Glutamatergic neuron (in vitro differentiated cells): ENCODE measurements at places on chromosomes 16 and 17.

DNA sequence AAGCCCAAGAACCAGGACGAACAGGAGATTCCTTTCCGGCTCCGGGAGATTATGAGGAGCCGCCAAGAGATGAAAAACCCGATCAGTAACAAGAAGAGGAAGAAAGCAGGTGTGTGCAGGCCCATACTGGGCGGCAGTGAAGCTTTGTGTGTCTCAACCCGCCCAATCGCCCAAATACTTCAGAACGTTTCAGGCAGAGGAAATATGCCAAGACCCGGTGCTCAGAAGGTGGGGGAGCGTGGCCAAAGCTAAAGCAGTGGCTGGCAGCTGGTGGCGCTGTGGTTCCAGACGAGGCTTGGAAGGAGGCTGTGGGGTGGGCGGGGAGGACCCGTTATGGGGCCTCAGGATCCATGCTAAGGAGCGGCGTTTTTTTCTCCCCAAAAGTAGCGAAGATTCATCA lies 1.2 kb downstream of the CCDC137 start:
- peak; percentile 39 for DNase-seq

- DNase-seq = no peak
Observed at GRCh38 chr17:19274893-19275292, 37.7 kb downstream of the EPN2 start.

- no peak for DNase-seq
Observed at GRCh38 chr17:57550016-57550415, 195.1 kb downstream of the CCDC182 start.

- no peak for DNase-seq
Observed at GRCh38 chr17:64356304-64356686, 34.4 kb downstream of the PECAM1 start.

DNA sequence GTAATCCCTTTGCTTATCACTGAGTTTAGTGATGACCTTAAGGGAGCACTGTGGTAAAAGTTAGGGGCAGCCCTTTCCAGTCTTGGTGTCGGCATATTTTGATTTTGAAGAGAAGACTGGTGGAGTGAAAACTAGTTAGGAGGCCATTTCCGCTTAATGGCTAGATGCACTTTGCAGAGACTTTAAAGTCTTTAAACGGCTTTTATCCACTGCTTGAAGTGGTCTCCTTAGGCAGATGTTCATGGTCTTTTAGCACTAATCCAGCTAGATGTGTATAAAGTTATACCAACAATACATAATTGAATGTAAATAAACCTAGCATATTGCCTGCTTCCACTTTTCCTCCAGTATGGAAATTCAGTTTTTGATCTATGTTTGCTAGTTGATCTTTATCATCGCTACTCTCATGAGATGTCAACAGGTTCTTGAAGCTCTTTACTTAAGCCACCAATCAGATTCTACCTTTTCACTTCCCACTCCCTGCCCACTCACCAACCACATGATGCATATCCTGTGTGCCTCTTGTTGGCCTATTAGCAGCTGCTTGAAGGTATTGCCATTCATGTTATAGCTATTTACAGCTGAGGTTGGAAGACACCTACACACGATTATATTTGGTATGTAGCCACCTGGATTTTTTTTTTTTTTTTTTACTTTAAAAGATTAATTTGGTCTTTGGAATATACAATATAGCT lies 132.0 kb downstream of the NLK start:
- no peak for DNase-seq

DNA sequence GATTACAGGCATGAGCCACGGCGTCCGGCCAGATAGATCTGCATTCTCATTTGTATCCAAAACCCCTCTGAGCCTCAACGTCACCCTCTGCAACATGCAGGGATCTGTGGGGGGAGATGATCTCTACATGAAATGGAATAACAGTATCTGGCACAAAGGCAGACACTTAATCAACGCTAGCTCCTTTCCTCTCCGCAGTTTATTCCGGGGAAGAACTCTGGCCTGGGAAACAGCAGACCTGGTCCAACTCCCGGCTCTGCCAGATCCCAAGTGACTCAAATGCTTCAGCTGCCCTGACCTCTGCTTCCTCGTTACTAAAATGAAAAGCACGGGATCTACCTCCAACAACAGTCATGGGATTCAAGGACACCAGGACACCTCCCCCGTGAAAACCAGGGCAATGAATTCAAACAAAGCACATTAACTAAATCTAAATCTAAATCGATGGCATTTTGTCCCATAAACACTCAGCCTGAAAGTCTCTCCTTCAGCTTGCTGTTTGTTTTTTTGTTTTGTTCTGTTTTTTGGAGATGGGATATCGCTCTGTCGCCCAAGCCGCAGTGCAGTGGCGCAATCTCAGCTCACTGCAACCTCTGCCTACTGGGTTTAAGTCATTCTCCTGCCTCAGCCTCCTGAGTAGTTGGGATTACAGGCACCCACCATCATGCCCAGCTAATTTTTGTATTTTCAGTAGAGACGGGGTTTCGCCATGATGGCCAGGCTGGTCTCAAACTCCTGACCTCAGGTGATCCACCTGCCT lies 78.2 kb downstream of the NXN start:
- DNase-seq = no peak

DNA sequence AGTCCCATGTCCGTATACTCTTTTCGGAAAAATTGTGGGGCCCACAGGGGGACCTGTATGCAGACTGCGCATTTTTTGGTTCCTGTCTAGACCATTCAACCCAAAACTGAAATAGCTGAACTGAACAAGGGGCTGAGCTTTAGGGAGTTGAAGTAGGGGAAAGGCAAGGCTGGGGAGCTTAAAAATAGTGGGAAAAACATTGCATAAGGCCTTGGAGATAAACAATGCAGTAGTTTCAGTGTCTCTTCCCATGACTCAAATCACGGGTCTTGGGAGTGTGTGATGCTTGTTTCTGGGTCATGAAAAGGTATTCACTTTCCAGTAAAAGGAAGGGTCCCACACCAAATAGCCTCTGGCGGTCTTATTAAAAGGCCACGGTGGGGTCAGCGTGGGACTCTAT lies 402.8 kb upstream of the SALL1 start:
- DNase-seq = no peak

GRCh38 chr17:45923511-45924268 lies 29.3 kb downstream of the MAPT start:
- no peak for DNase-seq

- no peak for DNase-seq
Observed at GRCh38 chr17:79699386-79700036, 31.2 kb upstream of the ENPP7 start.

- no peak for DNase-seq
Observed at GRCh38 chr17:36980280-36980761, 31.6 kb downstream of the AATF start.
